ENCODE measurements at places on chromosomes 1 and 21.

DNA sequence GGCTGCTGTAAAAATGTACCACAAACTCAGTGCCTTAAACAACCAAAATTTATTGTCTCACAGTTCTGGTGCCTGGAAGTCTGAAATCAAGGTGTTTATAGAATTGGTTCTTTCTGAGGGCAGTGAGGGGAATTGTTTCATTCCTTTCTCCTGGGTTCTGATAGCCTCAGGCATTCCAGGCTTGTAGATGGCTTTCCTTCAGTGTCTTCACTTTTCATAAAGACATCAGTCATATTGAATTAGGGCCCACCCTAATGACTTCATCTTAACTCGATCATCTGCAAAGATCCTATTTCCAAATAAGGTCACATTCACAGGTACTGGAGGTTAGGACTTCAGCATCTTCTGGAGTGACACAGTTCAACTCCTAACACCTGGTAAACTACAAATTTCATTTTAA is 15.0 kb downstream of the CDKN2C start:
- no peak for DNase-seq

DNA sequence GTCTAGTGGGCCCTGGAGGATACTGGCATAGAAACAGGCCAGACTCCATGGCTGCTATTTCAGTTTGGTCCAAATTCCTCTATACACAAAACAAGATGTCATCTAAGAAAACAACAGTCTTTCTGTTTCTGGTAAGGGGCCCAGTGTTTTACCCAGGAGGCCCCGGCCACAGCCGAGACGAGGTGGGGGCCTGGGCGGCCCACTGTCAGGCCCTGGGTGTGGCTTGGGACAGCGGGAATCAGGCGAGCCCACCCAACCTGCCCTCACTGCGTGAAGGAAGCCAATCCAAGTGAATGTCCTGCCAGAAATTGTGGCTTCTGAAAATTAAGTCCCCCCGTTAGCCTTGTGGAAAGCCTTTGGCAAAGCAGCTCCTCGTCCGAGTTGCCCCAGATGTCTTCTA is 31.2 kb upstream of the GPR153 start:
- no peak for DNase-seq

GRCh38 chr1:222680080-222680479 is 32.2 kb downstream of the AIDA start:
- no peak for DNase-seq

- DNase-seq = no peak
Measured at GRCh38 chr1:16724718-16725438, 15.4 kb upstream of the RNU1-4 start.

- DNase-seq = no peak
Measured at GRCh38 chr21:40074198-40074597, 207.0 kb downstream of the PCP4 start.

DNA sequence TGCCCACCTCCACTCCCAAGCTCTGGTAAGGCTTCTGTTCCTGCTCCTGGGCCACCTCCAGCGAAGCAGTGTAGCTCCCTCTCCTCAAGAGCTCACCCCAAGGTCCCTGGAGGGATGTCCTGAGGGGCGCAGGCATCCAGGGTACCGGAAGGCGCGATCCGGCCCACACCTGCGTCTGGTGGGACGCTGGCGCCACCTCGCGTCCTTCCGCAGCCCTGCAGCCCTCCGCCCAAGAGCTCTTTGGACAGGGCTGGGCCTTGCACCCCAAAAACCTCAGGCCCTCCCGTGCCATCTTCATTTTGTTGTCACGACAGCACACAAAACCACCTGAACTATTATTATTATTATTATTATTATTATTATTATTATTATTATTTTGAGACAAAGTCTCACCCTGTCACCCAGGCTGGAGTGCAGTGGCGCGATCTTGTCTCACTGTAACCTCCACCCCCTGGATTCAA is 49.2 kb upstream of the PAX7 start:
- DNase-seq = no peak

- DNase-seq = no peak
Measured at GRCh38 chr21:26377111-26377694, 195.9 kb downstream of the CYYR1 start.

GRCh38 chr1:235617808-235618207 is 31.8 kb downstream of the GNG4 start:
- no peak for DNase-seq

- no peak for DNase-seq
Measured at GRCh38 chr21:38525454-38525853, 27.2 kb upstream of the ERG start.

DNA sequence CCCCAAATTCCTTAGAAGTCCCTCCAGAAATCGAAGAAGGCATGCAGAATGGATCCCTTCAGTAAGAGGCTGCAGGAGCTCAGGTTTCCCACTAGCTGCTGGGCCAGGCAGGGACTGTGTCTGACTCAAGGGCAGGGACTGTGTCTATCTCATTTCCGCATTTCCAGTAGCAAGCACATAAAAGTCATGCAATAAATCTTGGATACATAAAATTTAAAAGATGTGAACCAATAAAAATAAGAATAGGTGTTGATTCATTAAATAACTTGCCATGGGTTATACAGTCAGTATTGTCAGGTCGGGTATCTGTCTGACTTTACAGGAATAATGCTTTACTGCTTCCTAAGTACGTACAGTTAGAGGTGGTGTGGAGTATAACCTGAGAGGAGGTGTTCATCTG is 15.2 kb downstream of the PM20D1 start:
- DNase-seq = no peak

DNA sequence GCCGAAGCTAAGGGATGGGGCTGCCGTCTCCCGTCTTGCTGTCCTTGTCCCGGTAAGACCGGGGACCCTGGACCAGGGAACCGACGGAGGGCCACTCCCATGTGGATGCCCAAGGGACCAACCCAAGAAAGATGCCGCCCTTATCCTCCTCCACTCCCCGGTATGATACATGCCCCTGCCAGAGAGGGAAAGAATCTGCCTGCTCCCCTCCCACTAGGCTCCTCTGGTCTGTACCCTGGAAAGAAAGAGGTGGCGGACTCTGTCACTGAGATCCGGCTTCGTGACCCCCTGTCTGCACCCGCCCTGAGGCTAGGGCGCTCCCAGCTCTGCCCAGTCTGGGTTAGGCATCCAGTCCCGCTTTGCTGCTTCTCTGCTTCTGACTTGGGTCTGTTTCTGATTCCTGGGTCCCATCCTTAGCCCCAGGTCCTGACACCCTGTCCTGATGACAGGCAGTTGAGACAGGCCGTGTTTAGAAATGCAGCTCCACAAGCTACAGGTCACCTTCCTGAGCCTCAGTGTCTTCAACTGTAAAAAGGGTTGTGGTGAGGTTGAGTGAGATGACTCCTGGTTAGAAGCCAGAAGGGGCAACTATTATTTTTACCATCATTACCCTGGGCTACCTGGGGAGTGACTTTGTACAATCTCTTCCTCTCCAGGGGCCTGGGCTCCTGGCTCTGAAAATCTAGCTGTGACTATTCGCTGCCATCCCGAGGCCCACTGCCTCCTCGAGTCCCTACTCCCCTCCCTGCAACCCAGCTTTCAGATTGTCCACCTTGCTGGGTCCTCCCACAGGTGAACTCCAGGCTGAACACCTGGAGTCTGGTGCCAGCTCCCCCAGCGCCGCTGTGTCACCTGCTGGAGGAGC is 3.7 kb downstream of the MATN1 start:
- DNase-seq = no peak

DNA sequence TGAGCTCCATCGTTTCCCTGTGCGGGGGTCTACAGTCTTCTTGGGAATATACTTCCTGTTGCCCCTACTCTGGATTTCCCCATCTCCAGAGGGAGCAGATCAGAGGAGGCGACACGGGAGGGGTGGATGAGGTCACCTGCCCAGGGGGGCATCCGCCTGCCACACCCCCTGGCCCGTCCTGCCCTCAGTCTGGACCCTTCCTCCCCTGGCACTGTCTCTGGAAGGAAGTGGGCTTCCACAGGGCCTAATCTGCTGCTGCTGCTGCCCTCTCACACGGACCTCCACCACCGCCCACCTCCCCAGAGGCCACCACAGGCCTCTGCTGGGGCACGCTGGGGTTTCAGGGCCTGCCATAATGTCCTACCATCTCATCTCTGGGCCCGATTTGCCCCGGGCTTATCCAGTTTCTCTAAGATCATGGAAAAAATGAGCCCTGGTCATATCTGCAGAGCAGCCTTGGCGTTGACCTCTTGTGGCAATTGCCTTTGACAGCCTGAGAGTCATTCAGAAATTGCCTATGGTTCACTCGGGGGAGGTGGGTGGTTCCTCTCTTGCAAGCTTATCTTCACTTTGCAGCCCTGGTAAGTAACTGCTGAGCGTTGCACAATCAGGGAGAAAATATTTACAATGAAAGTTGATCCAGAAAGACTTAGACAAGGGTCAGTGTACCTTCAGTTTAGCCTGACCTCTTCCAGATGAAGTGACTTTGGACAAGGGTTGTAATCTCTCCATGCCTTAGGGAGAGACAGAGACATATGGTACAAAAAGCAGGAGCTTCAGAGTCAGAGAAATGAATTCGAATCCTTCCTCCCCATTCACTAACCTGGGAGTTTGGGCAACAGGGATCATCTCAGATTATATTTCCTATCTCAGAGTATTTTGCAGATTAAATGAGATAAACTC is 252.4 kb downstream of the TOMM20 start:
- no peak for DNase-seq

DNA sequence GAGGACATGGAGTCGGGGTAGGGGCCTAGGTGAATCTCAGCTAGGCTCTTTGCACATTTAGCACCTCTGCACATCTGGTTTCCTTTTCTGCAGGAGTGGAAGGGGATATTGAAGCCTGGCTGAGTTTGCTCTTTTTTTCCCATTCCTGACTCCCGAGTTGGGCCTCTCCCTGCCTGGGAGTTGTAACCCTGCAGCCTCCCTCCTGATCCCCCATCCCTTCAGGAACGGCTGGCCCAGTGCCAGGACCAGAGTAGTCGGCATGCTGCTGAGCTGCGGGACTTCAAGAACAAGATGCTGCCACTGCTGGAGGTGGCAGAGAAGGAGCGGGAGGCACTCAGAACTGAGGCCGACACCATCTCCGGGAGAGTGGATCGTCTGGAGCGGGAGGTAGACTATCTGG is 836 bp downstream of the OLFML3 start:
- no peak for DNase-seq

DNA sequence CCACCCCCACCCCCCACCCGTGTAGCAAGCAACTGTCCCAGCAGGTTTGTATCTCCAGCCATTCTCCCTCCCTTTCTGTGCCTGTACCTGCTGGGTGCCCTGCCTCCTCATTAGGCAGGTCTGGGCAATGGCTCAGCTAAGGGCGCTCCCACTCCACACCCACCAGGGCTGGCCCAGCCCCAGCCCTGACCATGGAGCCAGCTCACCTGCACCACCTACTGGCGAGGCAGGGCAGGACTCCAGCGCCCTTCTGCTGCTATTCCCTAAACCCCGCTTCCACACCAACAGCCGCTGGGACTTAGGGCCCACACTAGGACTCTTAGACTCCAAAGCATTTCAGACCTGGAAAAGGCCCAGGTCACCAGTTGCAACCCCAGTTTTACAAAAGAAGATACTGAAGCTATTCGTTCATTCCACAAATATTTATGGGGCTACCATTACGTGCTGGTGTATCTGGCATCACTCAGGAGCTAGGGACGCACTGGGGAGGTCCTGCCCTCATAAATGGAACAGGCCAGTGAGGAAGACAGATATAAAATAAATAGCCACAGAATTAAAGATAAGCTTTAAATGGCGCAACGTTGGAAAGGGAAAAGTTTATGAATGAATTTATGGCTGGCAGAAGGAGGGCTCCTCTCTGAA is 24.0 kb downstream of the PGLYRP3 start:
- DNase-seq = no peak

GRCh38 chr1:27912429-27912828 is 22.4 kb upstream of the SMPDL3B start:
- DNase-seq = no peak

- DNase-seq = no peak
Measured at GRCh38 chr1:167093846-167094516, at the start of gene STYXL2. STYXL2 (plus strand) TSS chr1:167094075; CDS start chr1:167094850, 775 bp downstream.

DNA sequence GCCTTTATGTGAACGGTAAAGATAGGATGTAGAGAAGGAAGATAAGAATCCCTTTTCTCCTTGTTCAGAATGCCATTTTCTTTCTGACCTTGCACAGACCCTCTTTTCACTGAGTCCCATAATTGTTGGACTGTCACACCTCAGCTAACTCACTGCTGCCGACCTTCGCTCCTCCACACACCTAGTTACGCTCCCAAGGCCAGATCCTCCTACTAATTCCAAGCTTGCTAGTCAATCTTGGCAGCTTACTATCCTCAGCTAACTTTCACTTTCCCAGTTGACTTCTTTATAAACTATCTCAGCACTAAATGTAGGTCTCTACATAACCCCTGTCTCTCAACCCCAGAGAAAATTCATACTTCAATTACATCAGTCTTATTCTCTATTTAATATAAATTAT is 471.8 kb upstream of the PRMT6 start:
- DNase-seq = no peak

DNA sequence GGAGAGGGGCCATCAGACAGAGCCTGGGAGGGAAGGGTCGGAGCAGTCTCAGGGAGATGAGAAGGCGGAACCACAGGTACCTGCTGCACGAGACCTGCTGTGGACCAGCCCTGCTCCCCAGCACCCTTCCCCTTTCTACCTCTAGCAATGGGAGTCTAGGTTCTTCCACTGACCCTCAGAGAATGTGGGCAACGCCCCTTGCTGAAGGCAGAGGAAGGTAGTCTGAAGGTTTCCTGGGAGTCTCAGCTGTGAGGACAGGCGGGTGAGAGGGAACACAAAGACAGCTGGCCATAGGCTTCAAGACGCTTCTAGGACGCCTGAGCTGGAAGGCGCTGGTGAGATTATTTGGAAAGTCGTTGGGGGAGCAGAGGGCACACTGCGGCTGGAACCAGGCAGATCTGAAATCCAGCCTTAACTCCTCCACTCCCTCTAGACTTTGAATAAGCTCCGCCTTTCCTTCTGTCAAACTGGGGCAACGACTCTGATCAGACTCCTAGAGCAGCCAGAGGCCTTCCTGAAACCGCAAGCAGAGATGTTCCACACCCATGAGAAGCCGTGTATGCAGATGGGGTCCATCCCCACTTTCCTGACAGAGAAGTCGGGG is 18.1 kb downstream of the SLC45A3 start:
- no peak for DNase-seq

DNA sequence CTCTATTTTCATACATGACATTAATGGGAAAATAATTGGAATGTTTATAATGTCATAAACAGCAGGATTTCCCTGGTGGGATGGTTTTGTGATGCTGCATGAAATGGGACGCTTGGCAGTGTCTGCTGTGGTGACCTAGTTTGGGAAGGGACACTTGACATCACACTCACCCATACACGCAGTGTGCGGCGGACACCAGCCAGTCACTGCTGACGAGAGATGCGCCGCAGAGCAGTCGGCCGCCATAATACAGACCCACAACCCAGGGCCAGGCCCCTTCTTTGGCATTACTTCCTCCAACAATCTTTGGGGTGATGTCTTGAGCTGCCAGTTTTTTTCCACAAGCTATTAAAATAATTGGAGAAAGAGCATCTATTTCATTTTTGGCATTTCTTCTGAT is 49.5 kb downstream of the CHODL start:
- no peak for DNase-seq

GRCh38 chr21:36010801-36011200 is 49.5 kb downstream of the SETD4 start:
- no peak for DNase-seq
